Mesothelial cell of epicardium (in vitro differentiated cells): ENCODE measurements at places on chromosomes 11 and 22.

DNA sequence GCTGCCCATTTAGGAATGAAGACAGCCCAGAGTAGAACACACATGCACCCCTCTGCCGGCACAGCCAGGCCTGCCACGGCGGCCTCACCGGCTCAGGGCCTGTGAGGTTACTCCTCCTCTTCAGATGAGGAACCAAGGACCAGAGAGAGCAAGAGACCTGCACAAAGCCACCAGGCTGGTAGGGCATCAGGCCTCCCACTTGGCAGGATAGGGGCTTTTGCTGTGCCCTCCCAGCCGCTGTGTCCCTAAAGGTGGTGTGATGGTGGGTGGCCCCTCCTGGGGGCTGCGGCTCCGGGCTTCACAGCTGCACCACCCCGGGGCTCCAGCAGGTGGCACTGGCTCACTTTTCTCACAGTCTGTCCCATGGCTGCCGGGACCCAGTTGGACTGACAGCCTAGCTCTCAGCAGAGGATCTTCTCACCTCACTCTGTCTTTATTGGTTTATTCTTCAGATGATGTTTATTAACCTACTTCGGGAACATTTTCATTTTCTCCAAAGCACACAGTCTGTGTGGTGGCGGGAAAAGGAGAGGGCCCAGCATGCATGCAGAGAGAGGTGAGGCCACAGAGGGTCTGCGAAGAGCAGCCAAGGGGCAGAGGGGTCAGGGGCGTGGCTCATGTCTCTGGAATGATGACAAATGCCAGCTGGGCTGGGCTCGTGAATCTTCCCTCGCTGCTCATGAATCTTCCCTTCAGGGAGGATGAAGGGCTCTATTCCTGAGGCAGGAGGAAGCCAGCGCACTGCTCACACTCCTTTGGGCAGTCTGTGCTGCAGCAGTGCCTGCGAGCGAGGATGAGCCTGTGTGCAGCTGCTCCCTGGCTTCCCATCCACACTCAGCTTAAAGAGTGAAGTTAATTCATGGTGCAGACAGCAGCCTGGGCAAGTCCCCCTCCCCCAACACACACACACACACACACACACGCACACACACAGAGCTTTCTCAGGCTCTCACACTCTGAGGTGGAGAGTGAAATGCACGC lies 101.1 kb upstream of the PITPNB start:
- peak; percentile 86 for DNase-seq

DNA sequence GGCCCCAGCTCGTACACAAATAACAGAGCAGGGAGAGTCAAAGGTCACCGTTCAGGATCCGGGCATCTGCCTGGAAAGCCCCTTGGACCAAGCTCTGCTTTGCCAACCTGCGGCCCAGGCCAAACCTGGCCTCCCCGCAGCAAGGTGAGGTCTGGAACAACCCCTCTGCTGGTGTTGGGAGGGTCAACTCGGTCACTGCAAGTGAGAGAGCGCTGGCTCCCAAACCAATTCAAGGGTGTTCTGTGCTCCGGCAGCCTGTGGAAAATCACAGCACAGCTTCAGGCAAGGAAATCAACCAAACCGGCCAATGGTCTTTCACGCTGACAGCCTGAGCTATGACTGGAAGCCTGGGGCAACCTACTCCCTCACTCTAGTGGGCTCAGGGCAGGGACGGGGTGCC lies 63.4 kb downstream of the MYH9 start:
- no peak for DNase-seq

GRCh38 chr22:16958475-16958874 lies 49.5 kb downstream of the GAB4 start:
- no peak for DNase-seq

- DNase-seq = no peak
These were observed 54.8 kb downstream of the MIAT start for GRCh38 chr22:26712158-26712557.

GRCh38 chr11:114133548-114134329 lies 74.2 kb downstream of the ZBTB16 start:
- DNase-seq = no peak

DNA sequence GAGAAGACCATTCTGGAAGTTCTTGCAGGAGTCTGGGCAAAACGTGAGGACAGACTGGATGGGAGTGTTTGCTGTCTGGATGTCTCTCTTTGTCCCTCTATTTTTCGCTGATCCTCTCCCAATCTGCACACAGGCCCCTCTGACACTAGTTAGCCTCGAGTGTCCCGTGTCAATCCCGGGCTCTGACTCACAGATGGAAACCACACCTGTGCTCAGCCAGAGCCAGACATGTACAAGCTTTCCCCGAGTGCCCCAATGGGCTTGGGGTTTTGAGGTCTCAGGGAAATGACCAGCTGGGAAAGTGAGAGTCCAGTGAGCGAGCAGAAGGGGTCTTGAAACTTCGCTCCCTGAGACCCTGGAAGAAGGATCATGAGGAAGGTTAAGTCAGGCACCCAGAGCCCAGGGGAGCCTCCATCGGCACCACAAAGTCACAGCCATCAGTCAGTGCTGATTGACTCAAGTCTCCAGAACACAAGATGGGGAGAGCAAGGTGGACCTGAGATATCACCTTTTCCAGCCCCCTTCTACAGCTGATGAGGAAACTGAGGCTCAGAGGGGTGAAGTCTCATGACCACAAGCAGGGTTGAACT lies 13.9 kb downstream of the APOL2 start:
- no peak for DNase-seq

DNA sequence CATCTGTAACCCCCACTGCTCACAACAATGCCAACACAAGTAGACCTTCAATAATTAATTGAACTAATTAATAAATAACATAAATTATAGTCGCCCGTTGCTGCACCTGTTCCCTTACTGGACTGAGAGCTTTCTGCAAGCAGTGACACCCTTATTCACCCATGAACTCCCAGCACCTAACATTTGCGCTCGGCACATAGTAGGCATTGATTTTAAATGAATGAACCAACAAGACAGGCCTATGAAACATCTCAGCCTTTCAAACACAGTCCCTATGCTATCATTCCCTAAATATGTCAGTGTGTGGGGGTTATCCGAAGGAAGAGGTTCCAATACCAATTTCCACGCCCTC lies 1.1 kb downstream of the THAP12 start:
- no peak for DNase-seq

- DNase-seq = no peak
These were observed 344.9 kb downstream of the SOX6 start for GRCh38 chr11:16011396-16011795.

DNA sequence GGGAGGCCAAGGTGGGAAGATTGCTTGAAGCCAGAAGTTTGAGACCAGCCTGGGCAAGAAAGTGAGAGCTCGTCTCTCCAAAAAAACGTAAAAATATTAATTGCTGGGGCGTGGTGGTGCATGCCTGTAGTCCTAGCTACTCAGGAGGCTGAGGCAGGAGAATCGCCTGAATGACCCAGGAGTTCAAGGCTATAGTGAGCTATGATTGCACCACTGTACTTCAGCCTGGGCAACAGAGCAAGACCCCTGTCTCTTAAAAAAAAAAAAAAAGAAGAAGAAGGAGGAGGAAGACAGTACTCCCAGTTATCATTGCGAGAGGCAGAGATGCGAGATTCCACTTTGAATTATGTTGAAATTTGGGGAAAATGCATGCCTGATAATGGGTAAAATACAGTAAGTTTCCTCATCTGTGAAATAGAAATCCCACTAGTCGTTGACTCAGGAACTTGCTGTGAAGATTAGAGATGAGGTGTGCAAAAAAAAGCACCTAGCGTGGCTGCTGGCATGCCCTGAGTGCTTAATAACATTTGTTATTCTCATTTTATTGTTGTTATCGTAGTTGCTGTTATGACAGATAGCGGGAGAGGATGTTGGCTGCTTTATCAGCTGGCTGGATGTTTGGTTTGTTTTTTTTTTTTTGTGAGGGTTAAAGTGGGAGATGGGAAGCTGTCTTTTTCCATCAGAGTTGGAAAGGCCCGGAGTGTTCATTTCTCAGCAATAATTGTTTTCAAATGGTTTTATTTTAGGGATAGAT lies 33.4 kb downstream of the BCR start:
- DNase-seq = no peak

DNA sequence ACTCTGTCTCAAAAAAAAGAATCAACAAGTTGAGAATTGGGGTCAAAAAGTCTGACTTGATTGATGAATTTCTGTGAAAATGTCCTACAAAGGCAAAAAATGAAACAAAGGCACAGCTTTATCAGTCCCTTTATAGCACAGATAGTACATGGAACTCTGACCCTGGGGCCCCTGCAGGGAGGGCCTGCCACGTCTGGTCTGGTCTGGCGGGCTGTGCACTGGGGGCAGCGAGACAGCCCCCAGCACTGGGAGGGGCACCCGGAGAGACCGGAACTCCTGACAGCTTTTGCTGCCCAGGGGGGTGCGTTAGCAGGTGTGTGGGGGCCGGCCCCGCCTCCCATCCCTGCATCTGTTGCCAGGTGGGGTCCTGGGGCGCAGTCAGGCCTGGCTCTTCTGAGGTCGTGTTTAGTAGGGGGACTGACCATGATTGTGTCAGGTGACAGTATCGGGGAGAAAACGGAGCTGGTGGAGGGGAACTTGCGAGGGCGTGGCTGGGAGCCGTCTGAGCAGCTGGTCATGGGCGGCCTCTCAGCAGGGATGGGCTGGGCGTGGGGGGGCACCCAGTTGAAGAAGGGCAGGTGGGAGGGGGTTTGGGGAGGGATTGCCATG lies 51.7 kb downstream of the GRAMD4 start:
- no peak for DNase-seq

GRCh38 chr22:48357961-48358360 lies 1469.7 kb downstream of the BRD1 start:
- DNase-seq = no peak

DNA sequence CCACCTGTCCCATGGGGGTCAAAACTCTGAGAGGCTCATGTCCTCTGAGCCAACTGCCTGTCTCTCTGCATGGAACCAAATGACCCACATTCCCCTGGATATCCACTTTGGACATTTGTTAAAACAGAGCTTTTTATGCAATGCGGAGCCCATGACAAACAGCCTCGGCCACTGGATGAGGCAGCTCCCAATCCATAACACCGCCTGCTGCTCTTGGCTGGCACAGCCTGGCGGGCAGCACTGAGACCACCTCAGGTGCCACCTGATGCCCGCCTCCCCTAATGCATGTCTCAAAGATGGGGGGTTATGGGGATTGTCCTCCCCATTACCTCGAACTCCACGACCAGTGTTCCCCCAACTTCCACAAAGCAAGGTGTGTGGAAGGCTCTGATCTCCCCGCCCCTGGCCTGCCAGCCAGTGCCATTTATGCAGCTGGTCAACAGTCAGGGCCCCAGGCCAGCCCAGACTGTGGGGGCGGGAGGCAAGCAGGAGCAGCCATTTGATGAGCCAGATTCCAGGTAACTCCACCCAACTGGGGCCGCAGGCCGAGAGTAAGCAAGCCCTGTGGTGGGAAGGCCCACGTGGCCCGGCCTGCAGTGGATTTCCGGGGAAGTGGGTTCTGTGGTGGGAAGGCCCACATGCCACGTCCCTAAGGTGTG lies 84.2 kb downstream of the PHF21B start:
- no peak for DNase-seq

- no peak for DNase-seq
These were observed 11.7 kb downstream of the SEC14L2 start for GRCh38 chr22:30408388-30409102.

DNA sequence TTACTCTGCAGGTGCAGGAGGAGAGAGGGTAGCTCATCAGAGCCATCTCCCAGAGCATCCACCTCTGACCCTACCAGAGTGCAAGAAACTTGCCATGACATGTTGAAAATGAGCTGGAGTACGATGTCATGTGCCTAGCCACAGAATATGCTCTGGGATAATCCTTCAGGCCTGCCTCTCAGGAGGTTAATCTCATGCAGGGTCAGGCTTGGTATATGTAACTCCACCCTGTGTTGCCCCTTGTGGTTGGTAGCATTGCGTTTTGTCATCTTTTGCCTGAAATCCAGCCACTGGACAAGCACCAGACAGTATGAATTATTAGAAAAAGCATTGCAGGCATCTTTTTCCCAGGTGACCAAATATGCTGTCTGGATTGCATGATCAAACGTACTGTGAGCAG lies 36.2 kb downstream of the CNTF start:
- no peak for DNase-seq

GRCh38 chr11:61337706-61338470 lies 4.9 kb downstream of the TKFC start:
- no peak for DNase-seq

- DNase-seq = no peak
These were observed 58.3 kb downstream of the CYTH4 start for GRCh38 chr22:37340331-37341262.

DNA sequence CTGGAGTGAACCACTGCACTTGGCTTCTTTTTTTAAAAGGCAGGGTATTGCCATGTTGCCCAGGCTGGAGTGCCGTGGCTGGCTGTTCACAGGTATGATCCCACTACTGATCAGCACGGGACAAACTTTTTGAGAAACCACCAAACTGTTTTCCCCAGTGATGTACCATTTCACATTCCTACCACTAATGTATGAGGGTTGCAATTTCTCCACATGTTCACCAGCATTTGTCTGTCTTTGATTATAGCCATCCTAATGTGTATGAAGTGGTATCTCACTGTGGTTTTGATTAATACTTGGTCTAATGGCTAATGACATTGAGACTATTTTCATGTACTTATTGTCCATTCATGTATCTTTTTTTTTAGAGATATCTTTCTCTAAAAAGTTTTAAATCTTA lies 41.5 kb upstream of the EP300 start:
- DNase-seq = no peak

- no peak for DNase-seq
These were observed 6.5 kb upstream of the PDE2A start for GRCh38 chr11:72680624-72681158.

DNA sequence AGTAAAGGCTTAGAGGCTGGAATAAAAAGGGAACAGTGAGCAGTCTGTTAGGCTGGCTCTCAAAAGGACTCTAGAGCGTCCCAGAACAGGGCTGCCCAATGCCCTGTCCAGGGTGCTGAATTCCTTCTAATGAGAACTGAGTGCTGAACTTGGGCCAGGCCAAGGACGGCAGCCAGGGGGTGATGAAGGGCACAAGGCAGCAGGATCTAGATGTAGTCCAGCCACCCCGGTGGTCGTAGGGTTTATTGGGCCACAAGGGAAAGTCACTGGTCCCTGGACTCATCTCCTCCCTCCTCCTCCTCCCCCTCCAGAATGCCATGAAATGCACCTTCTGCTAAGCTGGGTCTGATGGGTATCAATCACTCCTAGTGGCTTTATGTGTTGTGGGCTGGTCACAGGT lies 19.2 kb downstream of the NPTXR start:
- DNase-seq = peak; percentile 64

- no peak for DNase-seq
These were observed 31.0 kb downstream of the DDIAS start for GRCh38 chr11:82932564-82932963.

DNA sequence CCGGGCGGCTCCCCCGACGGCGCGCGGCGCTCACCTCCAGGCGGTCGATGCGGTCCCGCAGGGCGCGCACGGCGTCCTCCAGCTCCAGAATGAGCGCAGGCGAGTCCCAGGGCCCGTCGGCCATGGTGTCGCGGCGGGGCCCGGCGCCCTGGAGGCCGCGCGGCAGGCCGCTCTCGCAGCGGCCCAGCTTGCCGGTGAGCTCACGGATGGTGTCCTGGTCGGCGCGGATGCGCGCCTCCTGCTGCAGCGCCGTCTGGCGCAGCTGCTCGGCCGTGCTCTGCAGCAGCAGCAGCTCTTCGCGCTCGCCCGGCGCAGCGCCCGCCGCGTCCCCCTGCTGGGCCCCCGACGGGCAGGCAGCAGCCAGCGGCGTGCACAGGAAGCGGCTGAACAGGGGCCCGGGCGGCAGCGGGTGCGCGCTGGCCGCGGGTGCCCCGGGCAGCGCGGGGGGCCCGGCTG lies 599 bp downstream of the NPTXR start:
- DNase-seq = peak; percentile 50

- DNase-seq = no peak
These were observed 66.5 kb downstream of the LARGE2 start for GRCh38 chr11:45988921-45989320.
